ENCODE measurements at places on chromosomes 3 and 15.

DNA sequence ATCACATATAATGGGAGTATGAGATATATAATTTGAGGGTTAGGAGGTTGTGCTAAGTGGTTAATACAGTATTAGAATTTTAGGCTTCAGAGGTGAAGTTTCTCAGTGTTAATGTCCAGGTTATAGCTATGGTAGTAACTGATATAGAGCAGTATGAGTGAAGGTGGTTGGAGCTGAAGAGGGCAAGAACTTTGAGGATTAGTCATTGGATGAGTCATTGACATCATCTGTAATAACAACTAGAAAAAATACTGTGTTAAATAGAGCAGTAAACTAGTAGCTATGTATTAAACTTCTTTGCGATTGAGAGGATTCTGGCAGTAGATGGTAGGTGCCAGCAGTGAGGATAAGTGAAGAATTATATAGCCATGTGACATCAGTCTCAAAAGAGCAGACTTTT is 47.5 kb upstream of the EIF3J start:
- DNase-seq: no peak

GRCh38 chr3:39101022-39101689 is 6.3 kb downstream of the GORASP1 start:
- no peak for DNase-seq

GRCh38 chr3:29721789-29722188 is 440.9 kb downstream of the RBMS3 start:
- no peak for DNase-seq

DNA sequence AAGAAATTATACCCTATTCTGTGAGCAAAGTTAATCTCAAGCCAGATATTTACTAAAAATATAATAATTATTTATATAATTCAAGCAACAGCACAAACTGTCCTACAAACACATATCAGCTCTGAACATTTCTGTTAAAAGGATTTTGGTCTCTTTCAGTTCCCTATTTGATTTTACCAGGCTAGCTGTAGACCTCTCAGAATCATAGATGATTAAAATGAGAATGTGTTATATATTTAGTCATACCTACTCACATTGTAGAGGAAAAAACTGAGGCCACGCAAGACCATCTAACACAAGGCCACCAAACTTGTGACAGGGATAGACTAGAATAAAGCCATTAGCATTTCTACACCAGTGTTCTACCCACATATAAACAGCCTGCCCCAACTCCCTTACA is 28.5 kb downstream of the ACKR4 start:
- no peak for DNase-seq

DNA sequence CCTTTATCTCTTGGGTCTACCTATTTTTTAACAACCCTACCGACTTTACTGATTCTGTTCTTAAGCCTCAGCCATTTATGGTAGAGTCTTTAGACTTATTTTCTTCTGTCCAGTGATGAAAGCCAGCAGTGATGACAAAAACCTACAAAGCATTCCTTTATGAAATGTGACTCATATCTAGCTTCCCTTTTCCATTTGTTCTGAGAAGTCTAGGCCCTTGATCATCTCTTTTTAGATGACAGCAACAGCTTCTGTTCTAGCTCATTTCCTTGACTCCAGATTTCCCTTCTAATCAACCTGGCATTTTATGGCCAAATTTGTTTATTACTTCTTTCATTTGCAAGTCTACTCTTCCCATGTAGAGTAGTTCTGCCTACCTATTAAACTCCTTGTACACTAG is 36.1 kb downstream of the CFAP44 start:
- no peak for DNase-seq

DNA sequence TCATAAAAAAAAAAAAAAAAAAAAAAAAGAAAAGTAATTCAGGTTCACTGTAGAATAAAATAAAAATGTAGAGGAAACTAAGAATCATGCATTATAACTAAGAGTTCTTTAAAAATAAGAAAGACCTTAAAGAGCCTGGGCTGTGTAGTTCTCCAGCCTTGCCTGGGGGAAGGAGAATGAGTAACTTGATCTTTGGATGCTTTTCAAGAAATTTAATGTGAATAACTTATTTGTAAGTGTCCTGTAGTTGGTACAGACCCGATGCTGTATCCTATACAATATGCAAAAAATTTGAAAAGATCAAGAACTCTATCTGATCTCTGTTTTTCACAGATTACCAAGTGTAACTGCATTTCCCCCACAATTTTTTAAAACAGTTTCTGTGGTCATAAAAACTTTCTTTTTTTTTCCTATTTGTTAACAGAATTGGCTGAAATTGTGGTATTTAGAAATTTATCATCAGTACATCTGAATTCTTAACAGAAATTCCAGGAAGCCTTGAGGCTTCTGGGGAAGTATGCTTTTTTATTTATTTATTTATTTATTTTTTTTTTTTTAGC is 195.3 kb downstream of the THRB start:
- no peak for DNase-seq

GRCh38 chr15:75928680-75929608 is 25.3 kb downstream of the FBXO22 start:
- DNase-seq: no peak

DNA sequence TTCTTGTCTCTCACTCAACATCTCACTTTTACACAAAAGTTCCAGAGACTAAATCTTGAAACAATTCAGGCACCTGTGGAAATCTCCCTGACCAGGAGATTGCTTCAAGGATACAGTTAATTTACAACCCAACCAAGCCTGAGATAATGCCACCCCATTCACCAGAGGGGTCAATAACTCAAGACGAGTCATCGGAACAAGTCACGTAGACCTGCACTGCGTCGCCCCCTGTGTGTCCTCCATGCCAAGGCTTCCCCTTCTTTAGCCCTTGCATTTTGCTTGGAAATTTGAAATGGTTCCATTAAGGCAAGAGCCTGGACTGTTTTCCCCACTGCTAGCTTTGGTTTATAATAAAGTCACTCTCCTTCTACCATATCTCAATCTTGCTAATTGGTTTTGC is 129.0 kb upstream of the NEO1 start:
- DNase-seq: no peak

DNA sequence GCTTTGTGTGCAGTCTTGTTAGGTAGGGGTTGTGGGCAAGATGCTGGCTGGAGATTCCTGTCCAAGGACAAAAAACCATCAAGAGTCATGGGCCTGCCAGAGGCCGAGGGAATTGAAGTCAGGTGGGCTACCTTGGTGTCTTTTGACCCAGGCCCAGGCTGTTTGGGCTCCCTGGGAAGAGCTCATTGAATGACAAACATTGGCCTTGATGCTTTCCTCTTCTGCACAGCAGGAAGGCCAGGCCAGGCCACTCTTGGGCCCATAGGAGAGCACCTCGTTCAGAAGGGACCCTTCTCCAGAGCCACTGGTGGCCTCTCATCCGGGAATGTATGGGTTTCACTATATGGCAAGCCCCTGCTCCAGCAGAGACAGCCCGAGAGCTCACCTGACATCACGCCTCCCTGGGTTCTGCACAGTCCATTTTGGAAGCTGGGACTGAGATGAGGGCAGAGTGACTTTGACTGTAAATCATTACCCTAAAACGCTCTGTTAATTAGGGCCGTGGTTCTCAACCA is 169.1 kb downstream of the NSMCE3 start:
- DNase-seq: no peak

DNA sequence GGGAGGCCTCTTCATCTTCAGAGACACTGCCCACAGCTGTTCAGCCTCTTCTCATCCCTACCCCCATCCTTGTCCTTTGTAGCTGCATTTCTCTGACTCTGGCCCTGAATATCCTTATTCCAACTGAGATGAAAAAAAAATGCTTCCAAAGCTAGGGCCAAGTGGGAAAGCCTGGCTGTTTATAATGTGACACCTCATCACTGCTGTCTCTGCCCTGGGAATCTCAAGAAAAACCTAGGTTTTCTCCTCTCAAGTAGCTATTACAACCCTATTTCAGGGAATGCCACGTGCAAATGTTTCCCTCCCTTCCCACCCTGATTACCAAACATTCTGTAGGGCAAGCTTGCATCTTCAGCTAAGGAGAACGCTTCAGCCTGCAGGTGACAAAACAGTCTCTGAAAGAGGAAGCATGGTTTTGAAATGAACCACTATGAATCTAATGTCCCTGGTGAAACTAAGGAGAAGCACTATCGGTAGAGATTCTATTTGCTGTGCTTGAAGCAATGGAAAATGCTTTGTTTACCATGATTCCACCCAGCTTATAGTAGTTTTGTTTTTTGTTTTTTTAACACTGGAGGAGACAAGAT is 65.4 kb downstream of the USF3 start:
- DNase-seq: no peak

GRCh38 chr15:70031261-70031660 is 66.5 kb downstream of the TLE3 start:
- DNase-seq: no peak

DNA sequence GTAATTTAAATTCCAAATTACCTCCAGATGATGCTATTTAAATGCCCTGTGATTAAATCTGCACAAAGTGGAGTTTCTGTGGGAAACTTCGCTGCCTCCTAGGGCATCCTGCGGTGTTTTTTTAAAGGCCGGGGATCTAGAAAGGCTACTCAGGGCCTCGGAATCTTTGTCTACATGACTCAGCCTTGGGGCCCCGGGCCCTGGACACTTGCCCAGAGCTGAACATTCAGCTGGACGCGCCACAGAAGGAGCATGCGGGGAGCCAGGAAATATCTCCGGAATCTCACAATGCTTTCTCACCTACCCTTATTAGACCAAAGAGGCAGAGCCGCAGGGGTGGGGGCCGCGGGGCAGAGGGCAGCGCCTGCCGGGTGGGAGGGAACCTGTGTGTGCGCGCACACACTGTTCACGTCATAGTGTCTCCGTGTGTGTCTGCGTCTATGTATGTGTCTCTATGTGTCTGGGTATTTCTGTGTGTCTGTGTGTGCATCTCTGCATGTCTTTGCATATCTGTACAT is 145.5 kb upstream of the TPM1 start:
- peak; percentile 24 for DNase-seq

- no peak for DNase-seq
These were observed 41.5 kb downstream of the PXYLP1 start for GRCh38 chr3:141272906-141273662.

DNA sequence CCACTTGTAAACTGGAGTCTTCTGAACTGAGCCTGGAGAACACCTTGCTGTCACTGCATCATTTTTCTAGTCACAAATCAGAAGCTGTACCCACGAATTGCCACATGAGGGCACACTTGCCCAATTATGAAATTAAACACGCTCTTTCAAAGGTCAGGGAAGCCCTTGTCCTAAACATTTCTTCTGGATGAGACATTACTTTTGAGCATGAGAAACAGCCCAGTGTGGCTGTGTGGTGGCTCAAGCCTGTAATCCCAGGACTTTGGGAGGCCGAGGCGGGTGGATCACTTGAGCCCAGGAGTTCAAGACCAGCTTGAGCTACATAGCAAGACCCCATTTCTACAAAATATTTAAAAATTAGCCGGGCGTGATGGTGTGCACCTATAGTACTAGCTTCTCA is 27.5 kb upstream of the CFAP161 start:
- peak; percentile 31 for DNase-seq

- DNase-seq: no peak
These were observed 31.2 kb upstream of the CFAP20DC start for GRCh38 chr3:59081071-59081470.

DNA sequence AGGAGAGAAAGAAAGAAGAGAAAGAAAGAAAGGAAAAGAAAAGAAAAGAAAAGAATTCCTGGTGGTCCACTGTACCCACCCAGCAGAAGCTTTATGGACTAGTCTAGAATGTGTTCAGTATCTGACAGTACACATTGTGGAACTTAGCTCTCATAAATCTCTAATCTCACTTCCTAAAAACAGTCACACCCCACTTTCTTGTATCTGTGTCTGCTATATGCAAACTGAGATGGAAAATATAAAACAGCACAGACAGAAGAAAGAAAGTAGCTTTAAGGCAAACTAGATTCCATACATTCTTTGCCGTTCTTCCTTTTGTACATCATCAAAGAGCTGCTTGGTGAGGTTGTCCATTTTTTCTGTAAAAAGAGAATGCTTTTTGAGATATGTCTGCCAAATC is 41.1 kb upstream of the GNB5 start:
- DNase-seq: no peak

DNA sequence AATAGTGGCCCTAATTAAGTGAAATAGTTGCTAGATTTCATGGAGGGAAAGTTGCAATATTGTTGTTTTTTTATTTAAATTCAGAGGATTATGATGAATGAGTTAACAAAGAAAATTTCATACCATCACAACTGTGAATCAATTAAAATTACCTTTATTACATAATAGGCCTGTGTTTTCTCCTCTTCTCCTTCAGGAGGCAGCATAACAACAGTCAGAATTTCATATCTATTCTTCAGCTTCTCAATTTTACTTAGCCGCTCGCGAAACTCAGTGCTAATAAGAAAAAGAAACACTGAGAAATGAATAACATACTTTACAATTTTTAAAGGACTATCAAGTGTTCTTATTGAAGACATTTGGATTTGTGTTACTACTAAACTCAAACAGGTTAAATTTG is 29.4 kb downstream of the TTC14 start:
- no peak for DNase-seq

GRCh38 chr15:78301326-78301725 is 1.9 kb upstream of the SKIC8 start:
- DNase-seq: no peak

DNA sequence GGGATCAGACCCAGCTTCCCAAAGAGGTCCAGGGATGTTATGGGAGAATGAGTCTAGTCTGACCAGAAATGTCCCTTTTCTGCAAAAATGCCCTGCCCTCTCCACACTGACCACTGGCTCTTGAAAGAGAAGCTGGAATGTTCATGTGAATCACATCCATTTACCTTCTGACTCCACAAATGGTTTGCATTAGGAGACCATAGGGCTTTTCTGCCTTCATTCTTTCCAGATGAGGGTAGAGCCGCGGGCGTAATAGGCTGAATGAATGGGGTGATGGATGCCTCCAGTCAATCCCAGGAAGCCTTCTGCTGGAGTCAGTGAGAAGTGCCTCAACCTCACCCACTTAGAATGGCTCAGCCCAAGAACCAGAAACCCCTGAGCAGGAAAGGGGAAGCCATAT is 47.2 kb upstream of the IREB2 start:
- DNase-seq: no peak

GRCh38 chr3:50912746-50913145 is 238.0 kb downstream of the DOCK3 start:
- no peak for DNase-seq

GRCh38 chr3:189269365-189269764 is 97.6 kb downstream of the TPRG1 start:
- DNase-seq: no peak

DNA sequence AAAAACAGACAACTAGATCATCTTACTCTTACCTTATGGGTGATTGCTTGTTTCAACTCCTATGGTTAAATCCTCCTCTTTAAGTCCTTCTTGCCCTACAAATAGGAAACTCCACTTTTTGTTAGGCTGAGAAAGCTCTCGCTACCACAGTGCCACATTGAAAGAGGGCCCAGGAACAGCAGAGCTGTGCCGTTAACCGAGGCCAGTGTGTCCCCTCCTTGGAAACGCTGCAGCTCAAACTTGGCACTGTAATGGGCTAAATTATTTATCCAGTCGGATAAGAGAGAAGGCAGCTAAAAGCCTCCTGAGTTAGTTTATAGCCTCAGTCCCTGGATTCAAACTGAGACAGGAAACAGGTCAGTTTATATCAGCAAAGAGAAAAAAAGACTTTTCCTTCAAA is 46.1 kb downstream of the KBTBD12 start:
- no peak for DNase-seq
